ENCODE measurements at places on chromosomes 1 and 21.

DNA sequence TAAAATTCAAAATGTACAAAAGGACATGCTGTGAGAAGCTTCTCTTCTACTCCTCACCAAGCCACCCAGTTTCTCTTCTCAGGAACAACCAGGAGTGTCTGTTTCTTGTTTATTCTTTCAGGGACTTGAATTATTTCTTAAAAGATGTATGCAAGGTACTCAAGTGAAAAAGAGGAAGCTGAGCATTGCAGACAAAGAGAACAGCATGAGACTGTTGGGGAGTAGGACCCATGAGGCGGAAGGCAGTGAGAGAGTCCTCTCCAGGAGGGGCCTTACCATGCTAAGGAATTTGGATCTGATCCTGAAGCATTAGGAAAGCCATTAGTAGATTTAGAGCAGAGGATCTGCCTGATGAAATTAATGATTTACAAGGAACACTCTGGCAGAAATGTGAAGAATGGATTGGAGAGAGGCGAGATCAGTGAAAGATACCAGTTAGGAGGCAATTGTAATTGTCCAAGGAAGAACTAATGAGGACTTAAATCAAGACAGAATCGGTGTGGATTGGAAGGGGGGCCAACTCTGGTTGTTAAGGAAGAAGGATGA, 14.7 kb upstream of the SSX2IP start:
- DNase-seq, result no peak

DNA sequence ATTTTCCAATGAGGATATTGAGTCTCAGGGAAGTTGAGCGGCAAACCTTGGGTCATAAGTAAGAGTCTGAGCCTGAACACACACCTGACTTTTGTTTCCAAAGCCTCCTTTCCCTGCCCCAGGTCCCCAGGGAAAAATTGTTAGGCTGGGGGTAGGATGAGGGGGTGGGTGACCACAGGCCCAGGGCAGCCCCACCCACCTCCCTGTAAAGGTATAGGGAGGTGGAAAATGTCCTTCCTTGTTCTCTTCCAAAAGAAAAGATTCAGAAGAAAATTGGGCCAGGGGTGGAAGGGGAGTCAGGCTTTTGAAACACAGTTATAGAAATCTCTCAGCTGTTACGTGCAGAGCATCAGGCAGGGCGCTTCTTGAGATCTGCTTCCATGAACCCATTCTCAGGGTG, 129.7 kb upstream of the NGF start:
- DNase-seq, result no peak

- no peak for DNase-seq
These were observed 20.3 kb downstream of the RNASEL start for GRCh38 chr1:182568647-182569284.

DNA sequence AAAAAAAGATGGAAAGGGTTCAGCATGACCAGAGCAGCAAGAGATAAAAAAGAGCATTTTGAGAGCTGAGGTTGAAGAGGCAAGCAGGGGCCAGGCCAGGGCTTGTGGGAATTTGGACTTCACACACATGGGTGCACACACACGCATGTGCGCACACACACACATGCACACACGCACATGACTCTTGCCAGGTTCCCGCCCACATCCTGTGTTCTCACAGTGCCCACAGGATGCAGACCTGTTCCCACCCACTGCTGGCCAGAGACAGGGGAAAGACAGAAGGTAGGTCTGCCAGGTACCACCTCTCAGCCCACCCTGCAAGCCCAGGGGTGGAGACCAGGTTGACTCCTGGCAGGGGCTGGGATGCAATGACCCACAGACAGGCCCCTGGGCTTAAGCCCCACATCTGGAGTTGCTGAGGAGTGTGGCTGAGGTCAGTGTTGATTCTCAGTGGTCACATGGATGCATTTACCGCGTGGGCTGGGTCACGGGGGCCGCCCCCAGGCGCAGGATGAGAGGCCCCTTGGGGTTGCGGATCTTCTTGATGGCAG, 4.4 kb downstream of the COL16A1 start:
- DNase-seq, result no peak

DNA sequence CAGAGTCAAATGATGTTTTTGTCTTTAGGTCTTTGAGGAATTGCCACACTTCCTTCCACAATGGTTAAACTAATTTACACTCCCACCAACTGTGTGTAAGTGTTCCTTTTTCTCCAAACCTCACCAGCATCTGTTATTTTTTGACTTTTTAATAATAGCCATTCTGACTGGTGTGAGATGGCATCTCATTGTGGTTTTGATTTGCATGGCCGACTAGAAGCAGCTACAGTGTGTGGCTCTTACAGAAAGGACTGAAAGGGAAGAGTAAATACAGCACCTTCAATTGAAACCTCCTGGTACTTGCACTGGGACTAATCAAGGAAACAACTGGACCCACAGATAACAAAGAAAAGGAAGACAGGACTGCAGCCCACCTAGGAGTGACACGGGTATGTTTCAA, 668.0 kb upstream of the RGS18 start:
- no peak for DNase-seq

- no peak for DNase-seq
These were observed 11.1 kb downstream of the KRTAP19-1 start for GRCh38 chr21:30468900-30469714.

DNA sequence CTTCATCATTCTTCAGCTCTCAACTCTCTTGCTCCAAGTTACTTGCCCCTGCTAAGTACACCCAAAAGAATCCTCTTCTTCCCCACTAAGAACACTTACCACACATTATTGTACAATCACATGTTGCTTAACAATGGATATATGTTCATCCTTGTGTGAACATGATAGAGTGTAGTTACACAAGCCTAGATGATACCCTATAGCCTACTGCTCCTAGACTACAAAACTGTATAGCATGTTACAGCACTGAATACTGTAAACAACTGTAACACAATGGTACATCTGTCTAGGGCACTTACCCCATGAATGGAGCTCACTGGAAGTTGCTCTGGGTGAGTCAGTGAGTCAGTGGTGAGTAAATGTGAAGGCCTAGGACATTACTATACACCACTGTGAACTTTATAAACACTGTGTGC, 77.4 kb downstream of the RERE start:
- DNase-seq, result no peak

GRCh38 chr1:27152004-27152828, 2.7 kb downstream of the SLC9A1 start:
- DNase-seq, result no peak

GRCh38 chr1:30268923-30269666, 454.3 kb downstream of the MATN1 start:
- DNase-seq, result no peak

- DNase-seq, result no peak
These were observed 113.6 kb upstream of the KIF26B start for GRCh38 chr1:245041058-245041698.

- DNase-seq, result no peak
These were observed 14.1 kb upstream of the RAB42 start for GRCh38 chr1:28577738-28578536.

GRCh38 chr1:106494646-106495045, 561.8 kb upstream of the PRMT6 start:
- DNase-seq, result no peak

- no peak for DNase-seq
These were observed 28.7 kb downstream of the MARK1 start for GRCh38 chr1:220556641-220557040.

DNA sequence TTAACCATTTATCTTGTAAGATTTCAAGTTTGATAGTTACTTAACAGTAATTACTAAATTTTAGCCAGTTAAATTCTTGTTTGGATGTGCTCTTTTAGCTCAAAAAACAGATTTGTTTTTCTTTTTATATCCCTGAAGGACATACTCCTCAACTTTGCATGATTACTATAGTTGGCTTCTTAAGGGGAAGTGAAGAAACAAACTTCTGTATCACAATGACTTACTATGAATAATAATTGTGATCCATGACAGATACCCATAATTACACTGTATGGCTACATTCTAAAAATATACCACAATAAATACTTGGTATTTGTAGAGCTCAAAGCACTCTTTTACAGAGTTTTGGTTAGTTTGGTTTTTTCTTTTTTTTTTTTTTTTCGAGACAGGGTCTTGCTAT, 55.8 kb downstream of the IARS2 start:
- DNase-seq, result no peak

GRCh38 chr1:204419064-204419403, 7.4 kb upstream of the PPP1R15B start:
- DNase-seq, result no peak

Measured in thoracic aorta (tissue), 2 donors.